Activated CD4-positive, alpha-beta T cell treated with anti-CD3 and anti-CD28 coated beads, Interleukin-2, amount 50 U/mL, for 4 hours (primary cell): ENCODE measurements at places on chromosomes 7 and 10.

GRCh38 chr7:33392148-33392547 lies 262.8 kb downstream of the BBS9 start:
- no peak for DNase-seq

- DNase-seq: no peak
Observed at GRCh38 chr7:77685233-77685632, 11.0 kb upstream of the RSBN1L start.

- no peak for DNase-seq
Observed at GRCh38 chr10:23630885-23631284, 192.0 kb downstream of the OTUD1 start.

- no peak for DNase-seq
Observed at GRCh38 chr10:90458571-90458970, 399.3 kb downstream of the HTR7 start.

- no peak for DNase-seq
Observed at GRCh38 chr10:103958996-103959395, 7.9 kb upstream of the SLK start.

GRCh38 chr7:155879592-155879991 lies 67.3 kb upstream of the SHH start:
- no peak for DNase-seq
